ENCODE measurements at places on chromosomes 1 and 21. TPM values are rescaled to one million over a fixed set of nuclear protein-coding genes. Genes with fewer than 3 reads are reported as not detected.

Gene LINGO4
- 115 TPM for polyA plus RNA-seq

Gene SPRR2G
- polyA plus RNA-seq: not detected

Gene RIPK4
- polyA plus RNA-seq: not detected

Gene REG4
- not detected for polyA plus RNA-seq

Gene CHD1L
- polyA plus RNA-seq: 15.2 TPM

Gene PSRC1
- polyA plus RNA-seq: not detected

Gene OR2M5
- polyA plus RNA-seq: not detected

Gene AIRE
- not detected for polyA plus RNA-seq

Gene CHRNB2
- polyA plus RNA-seq: 3.7 TPM

Gene KIAA1614
- 0.07 TPM for polyA plus RNA-seq

Gene STUM
- 0.35 TPM for polyA plus RNA-seq

Gene NCMAP
- polyA plus RNA-seq: not detected

Gene RNF186
- polyA plus RNA-seq: not detected

Gene DYRK3
- polyA plus RNA-seq: 10.1 TPM

Gene CADM3
- polyA plus RNA-seq: 12.1 TPM

Gene CA14
- polyA plus RNA-seq: 2.5 TPM

Gene LHX4
- polyA plus RNA-seq: not detected
